ENCODE measurements at places on chromosomes 1 and 21. TPM values are rescaled to one million over a fixed set of nuclear protein-coding genes. Genes with fewer than 3 reads are reported as not detected.
A peak's percentile ranks its signal among the peaks of the same experiment; 100 is the strongest.

FCER1G gene
- 8.6 TPM for total RNA-seq

TTC22 gene
- 68.2 TPM for total RNA-seq

RAB29 gene
- total RNA-seq, result 11.5 TPM

PGBD5 gene
- total RNA-seq, result 1.6 TPM

OR2L2 gene
- total RNA-seq, result not detected

ICOSLG gene
- total RNA-seq, result 4.2 TPM

FASLG gene
- not detected for total RNA-seq

ARHGAP29 gene
- total RNA-seq, result 31.9 TPM

SYCP1 gene
- total RNA-seq, result not detected

SELP gene
- total RNA-seq, result 8.5 TPM

KLHDC8A gene
- 0.30 TPM for total RNA-seq

GRCh38 chr1:182598296-182598695 lies 5.9 kb downstream of the RGS16 start:
- DNase-seq, result peak; percentile 65

DNA sequence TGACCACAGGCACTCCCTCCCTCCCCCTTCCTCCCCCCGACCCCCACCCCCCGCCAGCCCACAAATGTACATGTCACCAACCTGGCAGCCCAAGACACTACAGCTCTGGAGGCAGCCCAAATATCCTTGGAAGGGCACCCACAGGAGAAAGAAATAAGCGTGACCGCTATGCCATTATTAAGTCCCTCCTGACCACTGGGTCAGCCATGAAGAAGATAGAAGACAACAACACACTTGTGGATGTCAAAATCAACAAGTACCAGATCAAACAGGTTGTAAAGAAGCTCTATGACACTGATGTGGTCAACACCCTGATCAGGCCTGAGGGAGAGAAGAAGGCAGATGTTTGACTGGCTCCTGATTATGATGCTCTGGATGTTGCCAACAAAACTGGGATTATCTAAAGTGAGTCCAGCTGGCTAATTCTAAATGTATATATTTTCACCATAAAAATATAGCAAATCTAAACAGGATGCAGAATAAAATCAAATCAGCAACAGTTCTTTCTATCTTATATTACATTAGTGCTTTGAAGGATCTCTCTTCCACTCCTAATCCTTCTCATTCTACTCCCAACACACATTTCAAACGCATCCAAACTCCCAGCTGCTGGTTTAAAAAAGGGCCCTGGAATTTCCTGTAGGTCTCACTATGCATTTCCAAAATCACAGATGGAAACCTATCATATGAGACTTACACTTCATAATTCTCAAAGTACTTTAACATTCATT lies 77.4 kb upstream of the SLFNL1 start:
- DNase-seq, result no peak

DNA sequence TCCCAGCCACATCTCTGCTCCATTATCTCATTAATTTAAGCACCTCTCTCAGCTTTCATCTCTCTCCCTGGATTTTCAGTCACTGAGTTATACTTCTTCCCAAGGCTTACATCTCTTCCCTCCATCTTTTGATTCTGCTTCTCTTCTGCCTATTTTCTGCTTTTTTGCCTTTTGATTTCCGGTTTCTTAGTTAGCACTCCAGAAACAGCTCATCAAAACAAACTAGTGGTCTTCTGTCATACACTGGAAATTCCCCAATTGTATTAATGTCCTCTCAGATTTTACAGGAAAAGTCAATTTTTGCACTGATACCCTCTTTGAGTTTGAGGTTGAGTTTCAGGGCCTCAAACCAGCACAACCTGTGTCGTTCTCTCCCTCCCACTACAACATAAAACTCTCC lies 1.5 kb downstream of the LCE3E start:
- no peak for DNase-seq

- DNase-seq, result no peak
Measured at GRCh38 chr1:159205225-159205624, 550 bp downstream of the ACKR1 start.

GRCh38 chr1:59215766-59216291 lies 81.1 kb upstream of the FGGY start:
- DNase-seq, result no peak

- DNase-seq, result no peak
Measured at GRCh38 chr1:65059930-65060538, 88.0 kb upstream of the AK4 start.

GRCh38 chr1:16250524-16251251 lies 13.7 kb upstream of the CPLANE2 start:
- peak; percentile 80 for DNase-seq

DNA sequence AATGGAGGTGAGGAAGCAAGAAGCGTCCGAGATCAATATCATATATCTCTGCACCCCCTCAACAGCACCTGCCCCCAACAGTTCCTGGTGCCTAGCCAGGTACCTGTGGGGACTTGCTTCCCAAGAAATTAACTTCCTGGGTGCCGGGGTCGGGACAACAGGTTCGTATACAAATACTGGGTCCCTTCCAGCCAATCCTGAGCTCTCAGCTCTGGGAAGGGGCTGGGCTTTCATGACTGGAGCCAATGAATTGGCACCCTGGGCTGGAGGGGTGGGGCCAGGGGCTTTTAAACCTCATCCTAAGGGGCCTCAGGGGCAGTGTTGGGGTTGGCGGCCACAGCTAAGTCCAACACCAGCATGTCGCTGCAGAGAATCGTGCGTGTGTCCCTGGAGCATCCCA lies at the start of gene PADI3:
TSS of gene PADI3 (plus strand) at position 318 of the 400 bp plus-strand sequence. CDS start at position 358, 40 bp downstream.
- DNase-seq, result no peak

DNA sequence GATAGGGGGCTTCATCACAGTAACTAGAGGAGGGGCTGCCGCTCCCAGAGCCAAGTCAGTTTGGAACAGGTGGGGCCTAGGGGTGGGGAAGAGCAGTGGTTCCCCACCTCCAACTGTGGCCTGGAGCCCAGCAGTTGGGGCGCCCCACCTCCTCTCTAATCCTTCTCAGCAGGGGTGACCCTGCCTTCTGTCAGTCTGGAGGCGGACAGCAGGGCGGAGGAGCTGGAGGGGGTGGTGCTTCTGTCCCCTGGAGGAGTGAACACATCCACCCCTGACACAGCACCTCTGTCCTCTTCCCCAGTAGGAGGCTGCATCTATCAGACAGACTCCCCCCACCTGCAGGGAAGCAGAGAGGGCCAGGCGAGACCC lies 73.8 kb downstream of the MRPL37 start:
- peak; percentile 91 for DNase-seq

- no peak for DNase-seq
Measured at GRCh38 chr1:17798011-17798410, 42.9 kb downstream of the ACTL8 start.

GRCh38 chr1:78303620-78304019 lies 187.2 kb upstream of the PTGFR start:
- peak; percentile 83 for DNase-seq

DNA sequence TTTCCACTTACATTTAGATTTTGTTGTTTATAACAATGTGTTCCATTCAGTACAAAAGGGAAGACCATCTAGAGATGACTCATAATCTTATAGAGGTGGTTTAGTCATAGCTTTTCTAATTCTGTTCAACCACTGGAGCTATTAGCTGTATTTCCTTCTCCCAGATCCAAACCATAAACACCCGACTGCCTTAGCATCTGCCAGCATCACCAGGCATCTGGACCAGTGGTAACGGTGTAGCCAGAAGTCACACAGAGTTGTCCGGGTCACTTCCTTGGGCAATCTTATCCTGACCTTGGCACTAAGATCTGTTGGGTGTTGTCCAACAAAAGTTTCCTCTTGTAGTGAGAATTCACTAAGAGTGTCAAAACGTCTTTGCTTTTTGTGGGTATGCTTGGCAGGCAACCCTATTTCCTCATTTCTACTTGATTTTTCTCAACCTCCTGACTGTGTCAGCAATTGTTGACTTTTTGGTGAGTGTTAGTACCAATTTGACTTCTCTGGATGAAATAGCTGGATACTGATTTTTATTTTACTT lies 372.1 kb upstream of the B3GALT2 start:
- DNase-seq, result peak; percentile 30

DNA sequence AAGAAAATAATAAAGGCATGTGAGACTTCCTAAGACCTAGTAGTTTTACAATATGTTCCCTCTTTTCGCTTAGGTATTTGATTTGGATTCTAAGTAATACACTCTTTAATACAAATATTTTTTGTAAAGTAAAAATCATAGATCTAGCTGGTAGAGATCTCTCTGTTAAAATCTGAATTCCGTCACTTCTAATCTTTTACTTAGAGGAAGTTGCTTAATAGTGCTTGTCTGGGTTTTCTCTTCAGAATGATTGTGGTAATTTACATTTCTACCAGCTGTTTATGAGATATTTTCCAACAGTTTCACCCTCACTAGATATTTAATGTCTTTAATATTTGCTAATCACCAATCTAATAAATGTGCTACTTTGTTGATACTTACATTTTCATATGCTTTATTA lies 23.3 kb downstream of the RBM11 start:
- no peak for DNase-seq

- DNase-seq, result no peak
Measured at GRCh38 chr1:40694353-40694874, 2.9 kb downstream of the NFYC start.

DNA sequence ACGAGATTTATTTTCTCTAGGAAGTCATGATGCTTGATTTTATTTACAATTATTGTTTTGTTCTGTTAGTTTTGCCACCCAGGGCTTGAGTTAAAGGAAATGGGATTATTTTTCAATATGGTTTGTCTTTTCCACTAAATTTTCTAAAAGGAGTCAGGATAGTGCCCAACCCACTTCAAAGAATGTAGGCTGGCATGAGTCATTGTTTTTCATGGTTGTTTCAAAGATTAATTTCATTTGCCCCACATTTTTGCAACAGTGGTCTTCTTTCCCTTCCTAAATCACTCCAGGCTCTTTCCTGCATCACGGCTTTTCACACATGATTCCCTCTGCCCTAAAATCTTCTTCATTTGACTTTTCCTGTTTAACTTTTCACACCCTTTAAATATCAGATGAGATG lies 2.5 kb downstream of the SLAMF6 start:
- no peak for DNase-seq

DNA sequence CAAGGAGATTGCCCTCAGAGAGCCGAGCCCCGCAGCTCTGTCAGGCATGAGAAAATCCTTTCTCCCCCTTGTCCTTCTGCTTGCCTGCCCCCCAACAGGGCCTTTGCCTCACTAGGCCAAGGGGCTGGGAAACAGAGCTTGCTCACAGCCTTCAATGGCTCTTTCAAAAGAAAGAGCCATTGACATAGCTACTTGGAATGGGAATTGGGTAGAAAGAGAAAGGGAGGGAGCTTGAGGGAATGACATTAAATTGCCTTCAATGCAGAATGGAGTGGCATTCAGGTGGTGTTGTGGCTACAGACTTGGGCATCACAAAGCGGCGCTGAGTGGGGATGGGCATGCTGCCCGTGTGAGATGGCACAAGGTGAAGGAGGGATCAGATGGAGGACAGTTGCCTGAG lies 13.2 kb downstream of the SYT11 start:
- DNase-seq, result no peak

GRCh38 chr21:27425172-27425571 lies 458.3 kb upstream of the ADAMTS5 start:
- DNase-seq, result no peak

DNA sequence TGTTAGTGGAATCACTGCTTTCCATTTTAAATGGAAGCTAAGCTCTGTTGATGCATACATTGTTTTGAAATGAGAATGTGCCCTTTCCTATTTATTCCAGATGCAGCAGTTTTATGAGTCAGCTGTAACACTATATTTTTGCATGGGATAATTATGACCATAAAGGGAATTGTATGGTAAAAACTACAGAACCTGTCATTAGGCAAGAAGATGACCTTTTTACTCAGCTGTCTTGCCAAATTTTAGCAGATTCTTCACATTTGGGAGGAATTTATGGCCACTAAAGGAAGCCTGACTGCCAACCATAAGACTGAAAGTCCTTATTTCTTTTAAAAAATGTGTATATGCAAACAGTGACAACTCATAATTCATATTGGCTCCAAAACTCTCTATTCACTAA lies 356.3 kb upstream of the PRMT6 start:
- DNase-seq, result no peak

DNA sequence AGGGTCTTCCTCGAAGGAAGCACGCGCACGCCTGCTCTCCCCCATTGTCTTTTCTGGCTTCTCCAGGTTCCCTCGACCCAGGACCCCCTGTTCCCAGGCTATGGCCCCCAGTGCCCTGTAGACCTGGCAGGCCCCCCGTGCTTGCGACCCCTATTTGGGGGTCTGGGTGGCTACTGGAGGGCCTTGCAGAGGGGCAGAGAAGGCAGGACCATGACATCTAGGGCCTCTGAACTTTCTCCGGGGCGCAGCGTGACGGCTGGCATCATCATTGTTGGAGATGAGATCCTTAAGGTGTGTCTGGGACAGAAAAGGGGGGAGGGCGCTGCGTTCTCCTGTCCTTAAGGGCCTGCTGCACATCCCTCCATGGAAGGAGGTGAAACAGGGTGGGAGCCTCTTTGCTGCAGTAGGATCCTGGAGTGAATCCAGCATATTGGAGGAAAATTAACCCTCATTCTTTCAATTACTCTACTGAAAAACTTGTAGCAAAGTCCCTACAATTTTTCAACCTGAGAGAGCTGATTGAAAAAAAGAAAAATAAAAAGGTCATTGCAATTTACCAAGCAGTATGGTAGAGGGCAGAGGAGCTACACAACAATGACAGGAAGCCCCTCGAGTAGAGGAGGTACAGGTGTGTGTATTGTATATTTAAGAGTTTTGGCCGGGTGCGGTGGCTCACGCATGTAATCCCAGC lies 777 bp downstream of the FLAD1 start:
- no peak for DNase-seq

DNA sequence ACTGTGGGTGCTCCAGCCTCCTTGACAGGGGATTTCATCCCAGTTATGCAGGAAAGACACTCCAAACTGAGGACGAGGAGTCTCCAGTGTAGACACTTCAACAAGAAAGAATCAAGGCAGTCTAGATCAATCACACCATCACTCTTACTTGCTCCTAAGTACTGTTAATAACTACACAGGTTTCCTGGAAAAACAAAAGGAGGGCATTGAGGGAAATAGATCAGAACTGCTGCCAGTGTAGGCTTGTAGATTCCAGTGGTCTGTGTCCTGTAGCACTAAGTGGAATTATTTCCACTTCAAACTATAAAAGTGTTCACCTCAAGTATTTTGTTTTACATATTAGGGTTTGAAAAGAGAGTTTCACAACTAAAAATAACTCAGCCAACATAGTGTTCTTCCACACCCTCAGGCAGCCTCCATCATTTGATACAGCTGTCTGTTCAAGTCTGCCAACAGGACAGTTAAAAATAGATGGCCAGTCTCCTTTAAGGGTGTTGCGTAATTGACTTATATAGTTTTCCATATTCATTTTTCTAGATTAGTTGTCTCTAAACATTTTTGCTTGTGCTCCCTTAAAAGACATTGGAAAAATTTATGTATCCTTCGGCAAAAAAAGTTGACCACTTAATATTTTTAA lies 32.0 kb upstream of the AGL start:
- DNase-seq, result no peak

Data from lower leg skin (tissue), 4 donors.